Vagina (tissue), 2 donors: ENCODE measurements at places on chromosomes 2 and 18. TPM values are rescaled to one million over a fixed set of nuclear protein-coding genes. Genes with fewer than 3 reads are reported as not detected.

The CAVIN2 gene
- 50.6 TPM for total RNA-seq

The GNAL gene
- total RNA-seq = 23.3 TPM

The IL36A gene
- total RNA-seq = 2.7 TPM

The SLC5A7 gene
- total RNA-seq = 1.7 TPM

The ZNF397 gene
- total RNA-seq = 31.9 TPM

DNA sequence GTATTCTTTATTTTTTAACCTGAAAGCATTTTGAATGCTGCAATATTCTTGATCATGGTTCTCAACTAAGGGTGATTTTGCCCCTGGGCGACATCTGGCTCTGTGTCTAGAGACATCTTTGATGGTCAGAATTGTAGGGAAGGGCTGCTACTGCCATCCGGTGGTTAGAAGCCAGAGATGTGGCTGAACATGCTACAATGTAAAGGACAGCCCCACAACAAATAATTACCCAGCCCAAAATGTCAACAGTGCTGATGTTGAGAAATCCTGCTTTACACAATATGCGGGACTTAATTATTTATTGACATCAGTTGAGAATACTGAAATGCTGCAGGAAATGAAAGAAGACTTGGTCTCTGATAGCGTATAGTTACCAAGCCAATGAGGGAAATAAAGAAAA lies 37.5 kb upstream of the SERPINB2 start:
- DNase-seq = no peak

DNA sequence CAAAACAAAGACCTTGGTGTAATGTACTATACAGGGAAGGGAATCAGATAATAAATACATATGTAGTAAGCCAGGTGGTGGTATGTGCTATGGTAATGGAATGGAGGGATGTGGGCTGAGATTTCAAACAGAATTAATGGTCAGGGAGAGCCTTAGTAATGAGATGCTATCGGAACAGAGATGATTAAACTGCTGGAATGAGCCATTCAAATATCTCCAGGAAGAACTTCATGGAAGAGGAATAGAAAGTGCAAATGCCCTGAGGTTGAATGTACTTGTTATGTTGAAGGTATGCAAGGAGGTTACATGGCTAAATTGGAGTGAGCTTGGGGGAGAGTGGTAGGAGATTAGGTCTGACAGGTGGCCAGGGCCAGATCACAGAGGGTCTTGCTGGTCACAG lies 5.1 kb downstream of the SERPINB11 start:
- no peak for DNase-seq

- DNase-seq = peak; percentile 20
Measured at GRCh38 chr2:236745420-236746210, 176.0 kb downstream of the ACKR3 start.

DNA sequence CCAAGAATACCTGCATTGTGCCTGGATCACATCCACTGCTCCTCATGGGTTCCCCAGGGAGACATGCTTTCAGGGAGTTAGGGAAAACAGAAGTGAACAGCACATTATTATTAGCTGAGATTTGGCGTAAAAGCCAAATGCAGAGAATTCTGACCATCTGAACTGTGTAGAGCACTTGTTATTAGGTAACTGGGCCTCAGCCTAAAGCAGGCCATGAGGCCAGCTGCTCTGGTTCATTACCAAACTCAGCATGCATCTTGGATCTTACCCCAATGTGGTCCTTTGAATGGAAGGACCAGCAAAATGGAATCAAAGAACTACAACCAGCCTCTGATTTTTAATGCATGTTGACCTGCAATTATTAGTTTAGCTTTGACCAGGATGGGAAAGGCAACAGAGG lies 322.3 kb downstream of the KCNS3 start:
- DNase-seq = no peak

DNA sequence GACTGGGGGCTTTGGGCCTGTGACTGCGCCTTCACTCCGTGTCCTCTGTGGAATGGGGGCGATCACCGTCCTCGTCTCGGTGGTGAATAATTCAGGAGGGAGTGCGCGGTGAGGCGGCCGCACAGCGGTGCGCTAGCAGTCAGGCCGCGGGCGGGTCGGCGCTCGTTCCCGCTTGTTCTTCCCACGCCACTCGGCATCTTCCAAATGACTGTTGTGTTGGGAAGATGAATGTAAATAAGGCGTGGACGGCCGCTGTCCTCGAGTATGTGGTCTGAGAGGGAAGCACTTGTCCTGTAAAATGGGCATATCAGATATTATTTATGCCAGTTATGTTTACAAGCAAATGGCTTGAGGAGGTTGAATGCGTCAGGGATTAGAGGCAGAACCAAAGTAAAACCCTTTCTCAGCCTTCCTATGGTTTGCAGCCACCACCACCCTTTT lies 608 bp upstream of the VPS4B start:
- DNase-seq = no peak

GRCh38 chr2:231632559-231633142 lies 40.0 kb downstream of the TEX44 start:
- no peak for DNase-seq

DNA sequence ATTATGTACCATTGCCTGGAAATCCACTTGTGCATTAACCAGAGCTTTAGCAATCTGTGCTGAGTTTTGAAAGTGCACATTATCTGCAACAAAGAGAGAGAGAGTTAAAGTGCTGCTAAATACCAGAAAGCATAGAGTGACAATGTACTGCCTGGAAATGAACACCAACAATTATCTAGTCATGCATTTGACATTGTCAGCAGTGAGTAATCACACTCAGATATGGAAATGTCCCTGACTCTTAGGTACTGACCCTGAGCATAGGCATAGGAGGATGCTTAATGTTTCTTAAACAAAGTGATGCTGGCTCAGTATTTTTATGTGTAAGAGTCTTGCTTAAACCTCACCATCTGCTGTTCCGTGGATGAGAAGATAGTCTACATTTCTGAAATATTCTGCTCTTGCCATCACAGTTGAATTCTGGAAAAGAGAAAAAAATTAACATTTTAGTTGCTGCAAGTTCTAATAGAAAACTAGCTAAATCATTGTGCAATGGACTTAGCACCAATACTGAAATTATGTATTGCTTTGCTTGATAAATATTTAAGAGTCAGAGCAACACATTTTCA lies 20.8 kb upstream of the GCG start:
- no peak for DNase-seq

DNA sequence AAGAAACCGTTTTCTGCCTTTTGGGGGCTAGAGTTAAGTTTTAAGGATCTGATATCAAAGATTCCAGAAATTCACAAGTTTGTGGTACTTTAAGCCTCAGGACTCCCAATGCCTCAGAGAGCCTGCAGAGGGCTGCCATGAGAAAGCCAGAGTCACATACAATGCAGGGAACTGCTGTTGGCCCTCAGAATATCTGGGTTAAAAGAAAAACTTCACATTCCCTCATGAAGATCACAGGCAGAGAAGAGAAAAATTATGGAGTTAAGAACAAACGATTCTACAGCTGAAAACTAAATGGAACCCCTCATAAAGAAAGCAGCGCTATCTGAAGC lies 39.5 kb downstream of the HDAC4 start:
- no peak for DNase-seq

GRCh38 chr2:85662899-85663593 lies 5.0 kb downstream of the SFTPB start:
- no peak for DNase-seq

DNA sequence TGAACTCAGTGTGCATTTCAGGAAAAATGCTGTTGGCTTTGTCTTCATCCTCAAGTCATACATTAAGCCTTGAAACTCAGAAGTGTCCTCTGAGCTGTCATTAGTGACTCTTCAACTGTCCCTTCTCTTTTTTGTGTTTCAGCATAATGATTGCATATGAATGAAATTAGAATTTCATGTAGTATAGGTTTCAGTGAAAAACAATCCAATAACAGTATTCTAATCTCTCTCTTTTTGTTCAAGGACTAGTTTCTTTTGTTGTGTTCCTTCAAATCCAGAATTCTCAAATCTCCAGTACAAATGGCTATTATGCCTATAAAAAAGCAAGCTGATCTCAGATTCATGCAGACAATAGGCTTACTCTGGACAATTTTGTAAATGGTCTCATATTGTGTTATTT lies 133.5 kb downstream of the QPCT start:
- no peak for DNase-seq

GRCh38 chr2:238938401-238939055 lies 90.6 kb downstream of the TWIST2 start:
- DNase-seq = peak; percentile 91

- no peak for DNase-seq
Measured at GRCh38 chr2:138559641-138560040, 58.1 kb downstream of the SPOPL start.

DNA sequence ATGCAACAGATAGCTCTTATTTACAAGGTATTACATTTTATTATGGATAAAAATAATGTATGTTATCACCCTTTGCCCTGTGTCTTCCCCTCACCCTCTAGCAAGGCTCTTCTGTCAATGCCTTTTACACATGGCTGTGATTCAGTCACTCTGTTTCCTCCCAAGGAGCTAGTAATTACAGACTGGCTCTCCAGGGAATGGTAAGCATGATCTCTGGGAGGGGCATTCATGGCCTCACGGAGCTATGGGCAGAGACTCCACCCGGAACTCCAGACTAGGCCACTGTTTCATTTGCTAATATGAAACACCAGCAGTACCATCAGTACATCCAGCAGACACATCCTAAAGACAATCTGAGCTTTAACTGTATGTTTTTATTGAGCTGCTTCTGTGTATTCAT lies 410.9 kb upstream of the CYRIA start:
- no peak for DNase-seq

- DNase-seq = no peak
Measured at GRCh38 chr2:119678021-119678656, 862 bp upstream of the TMEM177 start.

DNA sequence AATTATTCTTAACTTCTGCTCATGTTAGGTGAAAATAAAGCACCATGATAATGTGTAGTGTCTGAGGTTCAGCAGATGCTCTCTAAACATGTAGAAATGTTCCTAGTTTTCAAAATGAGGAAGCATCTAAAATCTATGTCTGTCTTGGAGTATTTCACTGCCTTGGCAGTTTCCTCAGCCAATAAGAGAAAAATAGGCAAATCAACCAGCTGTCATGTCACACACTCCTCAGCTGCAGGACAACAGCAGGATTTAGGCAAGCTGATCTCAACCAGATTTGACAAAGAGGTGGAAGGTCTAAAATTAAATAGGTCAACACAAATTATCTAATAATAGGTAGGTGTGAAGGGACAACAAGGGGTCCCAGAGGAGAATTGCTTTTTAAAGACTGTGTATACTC lies 164.1 kb upstream of the BOD1L2 start:
- no peak for DNase-seq

GRCh38 chr2:129464036-129464435 lies 515.4 kb upstream of the RAB6C start:
- DNase-seq = no peak

- DNase-seq = no peak
Measured at GRCh38 chr18:76495435-76496193, 572 bp upstream of the ZNF516 start.

- DNase-seq = no peak
Measured at GRCh38 chr2:174450021-174450816, 36.6 kb downstream of the GPR155 start.

DNA sequence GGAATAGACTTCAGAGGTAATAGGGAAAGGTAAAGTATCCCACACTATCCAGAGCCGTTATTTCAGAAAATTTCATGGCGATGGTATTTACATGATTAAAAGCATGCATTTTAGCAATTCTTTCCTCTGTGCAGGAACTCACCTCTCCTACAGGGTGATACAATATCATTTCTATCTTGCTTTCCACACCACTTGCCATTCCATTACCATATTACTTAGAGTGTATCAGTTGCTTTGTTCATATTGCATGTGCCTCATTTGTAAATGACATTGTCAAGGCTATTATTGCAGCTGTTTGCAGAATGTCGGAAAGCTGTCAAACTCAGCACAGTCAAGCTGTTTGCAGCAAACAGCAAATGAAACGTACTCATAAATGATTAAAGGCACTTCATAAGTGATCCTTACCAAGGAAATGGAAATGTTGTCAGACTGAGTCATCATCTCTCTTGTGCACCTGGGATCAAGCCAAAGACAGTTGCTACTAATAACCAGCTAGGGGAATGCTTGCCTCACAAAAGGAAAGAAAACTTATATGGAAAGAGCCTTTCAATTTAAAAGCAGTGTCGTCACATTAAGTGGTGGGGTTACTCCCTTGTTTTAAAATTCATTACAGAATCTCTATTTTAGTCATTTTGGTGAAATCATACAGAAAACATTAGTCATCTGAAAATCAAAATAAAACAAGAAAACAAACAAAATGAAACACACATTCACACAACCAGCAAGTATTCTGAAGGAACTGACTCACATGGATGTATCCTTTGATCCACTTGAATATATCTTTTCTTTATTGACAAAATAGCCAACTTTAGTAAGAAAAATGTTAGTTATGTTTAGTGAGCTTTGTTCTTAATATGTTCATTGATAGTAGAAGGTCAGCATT lies 1064.1 kb upstream of the CNTNAP5 start:
- DNase-seq = no peak
